ENCODE measurements at places on chromosomes 5 and 9.

GRCh38 chr5:44774279-44774880, 34.4 kb upstream of the MRPS30 start:
- DNase-seq = no peak

DNA sequence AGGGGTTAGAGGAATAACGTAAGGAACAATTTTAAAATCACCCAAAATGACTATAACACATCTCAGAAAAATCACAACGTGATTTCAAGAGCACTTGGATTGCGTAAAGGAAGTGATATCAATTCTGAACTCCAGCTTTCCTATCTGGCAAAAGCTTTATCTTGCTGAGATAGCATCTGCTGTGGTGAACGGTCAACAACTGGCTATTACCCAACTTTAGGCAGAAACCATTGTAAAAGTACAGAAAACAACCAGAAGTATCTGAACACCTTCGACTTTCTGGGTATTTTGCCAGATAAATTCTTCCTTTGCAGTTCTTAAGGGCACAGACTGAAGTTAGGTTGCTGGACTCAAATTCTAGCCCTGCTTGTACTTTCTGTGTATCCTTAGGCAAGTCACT, 9.2 kb downstream of the ABLIM3 start:
- no peak for DNase-seq

DNA sequence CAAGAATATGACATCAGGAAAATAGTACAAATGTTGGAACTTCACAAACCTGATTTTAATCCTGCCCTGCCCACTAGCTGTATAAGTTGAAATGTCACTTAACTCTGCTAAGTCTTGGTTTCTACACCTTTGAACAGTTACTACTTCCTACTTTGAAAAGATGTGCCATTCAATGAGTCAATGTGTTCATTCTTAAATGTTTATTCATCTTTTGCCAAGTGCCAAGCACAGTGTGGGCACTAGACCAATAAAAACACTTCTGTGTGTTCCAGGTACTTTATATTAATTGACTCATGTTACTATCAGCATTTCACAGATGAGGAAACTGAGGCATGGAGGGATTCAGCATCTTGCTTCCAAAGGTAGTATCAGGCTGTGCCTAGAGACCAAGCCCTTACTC, 12.8 kb downstream of the PDCL start:
- DNase-seq = no peak

DNA sequence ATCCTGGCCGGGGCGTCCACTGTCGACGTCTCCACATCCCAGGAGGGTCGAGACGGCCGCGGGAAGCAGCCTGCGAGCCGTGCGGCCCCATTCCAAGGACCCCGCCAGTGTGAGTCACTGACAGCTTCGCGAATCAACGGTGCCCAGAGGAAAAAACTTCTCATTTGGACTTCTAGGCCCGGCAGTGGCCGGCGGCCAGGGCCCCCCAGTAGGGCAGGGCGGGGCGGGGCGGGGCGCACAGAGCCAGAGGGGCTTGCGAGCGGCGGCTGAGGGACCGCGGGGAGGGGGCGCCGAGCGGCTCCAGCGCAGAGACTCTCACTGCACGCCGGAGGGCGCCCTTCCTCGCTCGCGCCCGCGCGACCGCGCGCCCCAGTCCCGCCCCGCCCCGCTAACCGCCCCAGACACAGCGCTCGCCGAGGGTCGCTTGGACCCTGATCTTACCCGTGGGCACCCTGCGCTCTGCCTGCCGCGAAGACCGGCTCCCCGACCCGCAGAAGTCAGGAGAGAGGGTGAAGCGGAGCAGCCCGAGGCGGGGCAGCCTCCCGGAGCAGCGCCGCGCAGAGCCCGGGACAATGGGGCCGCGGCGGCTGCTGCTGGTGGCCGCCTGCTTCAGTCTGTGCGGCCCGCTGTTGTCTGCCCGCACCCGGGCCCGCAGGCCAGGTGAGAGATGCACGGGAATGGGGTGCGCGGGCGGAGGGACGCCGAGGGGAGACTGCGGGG, at the start of gene F2R:
Gene F2R (plus strand): TSS at position 391 of the 720 bp plus-strand sequence. CDS start 182 bp downstream, at position 573.
- DNase-seq = peak; percentile 77

GRCh38 chr9:105425816-105426433, 21.9 kb upstream of the FSD1L start:
- no peak for DNase-seq

DNA sequence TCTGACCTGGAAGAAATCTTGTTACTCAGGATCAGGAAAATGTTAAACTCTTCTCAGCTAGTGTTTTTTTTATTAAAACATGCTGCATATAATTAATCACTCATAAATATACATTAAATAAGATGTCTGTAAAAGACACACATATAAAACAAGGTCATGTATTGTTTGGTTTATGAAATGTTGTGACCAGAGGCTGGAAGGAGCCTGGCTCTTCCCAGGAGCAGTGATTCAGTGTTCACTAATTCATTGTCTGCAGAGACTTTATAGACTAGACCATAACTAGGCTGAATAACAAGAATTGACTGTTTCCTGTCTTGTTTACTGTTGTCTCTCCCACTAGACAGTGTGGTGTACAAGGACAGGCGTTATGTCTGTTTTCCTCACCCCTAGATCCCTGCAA, 49.1 kb upstream of the ANKRD55 start:
- no peak for DNase-seq

DNA sequence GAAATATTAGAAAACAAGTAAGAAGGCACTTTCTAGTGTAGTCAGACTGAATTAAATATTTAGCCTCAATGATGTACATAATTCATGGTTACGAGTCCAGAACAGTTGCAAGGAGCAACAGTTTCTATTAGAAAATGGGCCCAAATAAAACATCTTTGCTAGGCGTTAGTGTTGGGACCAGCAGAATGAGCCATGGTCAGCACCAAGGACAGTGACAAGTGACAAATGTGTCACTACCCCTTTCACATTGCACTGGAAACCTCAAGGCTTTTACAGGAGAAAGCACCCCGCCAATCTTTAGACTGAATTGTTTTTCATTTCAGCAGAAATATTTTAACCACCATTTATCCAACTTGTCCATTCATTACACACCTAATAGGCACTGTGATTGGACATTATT, 301.3 kb upstream of the ADCY2 start:
- DNase-seq = no peak

DNA sequence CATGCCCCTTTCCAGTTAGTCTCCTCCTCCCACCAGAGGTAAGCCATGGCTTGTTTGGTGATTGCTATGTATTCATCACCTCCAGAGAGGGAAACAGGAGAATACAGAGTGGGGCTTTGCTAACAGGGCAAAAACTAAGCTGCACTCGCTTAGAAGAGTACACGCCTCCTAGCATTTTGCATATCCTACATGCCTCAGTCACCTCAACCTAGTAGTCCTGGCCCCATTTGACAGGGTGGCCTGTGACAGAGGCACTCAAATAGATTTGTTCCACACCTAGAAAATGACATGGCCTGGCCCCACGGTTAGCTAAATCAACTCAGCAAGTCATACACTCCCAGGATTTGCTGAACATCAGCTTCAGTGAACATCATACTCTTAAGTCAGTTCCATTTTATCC, 90.7 kb downstream of the CYFIP2 start:
- no peak for DNase-seq

- no peak for DNase-seq
These were observed 128.2 kb downstream of the MED10 start for GRCh38 chr5:6250121-6250520.

- DNase-seq = no peak
These were observed 260.3 kb upstream of the RPS23 start for GRCh38 chr5:82538339-82539034.

- no peak for DNase-seq
These were observed 23.8 kb downstream of the NANS start for GRCh38 chr9:98080326-98080725.

- no peak for DNase-seq
These were observed 143.4 kb upstream of the MVB12B start for GRCh38 chr9:126183266-126183665.

GRCh38 chr5:133265257-133265656, 213.4 kb downstream of the HSPA4 start:
- no peak for DNase-seq

DNA sequence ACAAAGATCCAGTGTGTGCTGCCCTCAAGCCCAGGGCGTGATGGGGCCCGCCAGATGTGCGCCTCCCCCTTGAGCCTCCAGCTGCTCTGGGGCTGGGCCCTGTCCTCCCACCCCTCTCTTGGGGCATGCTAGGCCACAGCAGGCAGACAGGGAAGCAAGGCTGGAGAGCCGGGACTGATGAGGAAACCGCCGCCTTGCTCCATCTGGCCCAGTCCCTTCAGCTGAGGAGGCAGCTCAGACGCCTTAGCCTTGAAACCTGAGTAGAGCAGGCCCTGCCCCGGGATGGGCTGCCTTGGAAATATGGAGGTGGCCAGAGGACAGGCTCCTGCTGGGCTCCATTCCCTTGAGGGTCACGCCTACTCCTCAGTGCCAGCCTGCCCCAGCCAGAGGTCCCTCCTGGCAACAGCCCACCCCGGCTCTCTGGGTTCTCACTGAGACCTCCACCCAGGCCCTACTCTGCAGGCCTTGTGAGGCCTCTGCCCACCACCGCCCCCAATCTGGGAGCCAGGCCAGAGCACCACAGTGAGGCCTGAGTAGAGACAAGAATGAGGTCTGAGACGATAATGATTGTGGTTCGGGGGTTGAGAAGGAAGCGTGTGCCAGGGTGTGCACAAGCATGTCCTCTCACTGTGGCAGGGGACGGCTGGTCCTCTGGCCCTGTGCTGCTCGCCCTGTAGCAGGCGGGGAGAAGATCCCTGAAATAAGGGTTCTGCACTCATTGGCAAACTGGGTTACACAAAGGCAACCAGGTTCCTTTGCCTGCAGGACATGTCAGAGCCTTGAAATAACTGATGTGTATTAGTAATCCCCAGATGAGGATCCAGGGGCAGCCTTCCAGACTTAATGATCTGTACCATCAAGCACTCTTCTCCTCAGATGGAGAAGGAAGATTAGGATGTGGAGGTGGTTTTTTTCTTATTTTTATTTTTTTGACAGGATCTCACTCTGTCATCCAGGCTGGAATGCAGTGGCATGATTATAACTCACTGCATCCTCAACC, 30.9 kb downstream of the CXXC5 start:
- DNase-seq = no peak

GRCh38 chr5:16482891-16483290, 17.3 kb upstream of the ZNF622 start:
- DNase-seq = no peak

DNA sequence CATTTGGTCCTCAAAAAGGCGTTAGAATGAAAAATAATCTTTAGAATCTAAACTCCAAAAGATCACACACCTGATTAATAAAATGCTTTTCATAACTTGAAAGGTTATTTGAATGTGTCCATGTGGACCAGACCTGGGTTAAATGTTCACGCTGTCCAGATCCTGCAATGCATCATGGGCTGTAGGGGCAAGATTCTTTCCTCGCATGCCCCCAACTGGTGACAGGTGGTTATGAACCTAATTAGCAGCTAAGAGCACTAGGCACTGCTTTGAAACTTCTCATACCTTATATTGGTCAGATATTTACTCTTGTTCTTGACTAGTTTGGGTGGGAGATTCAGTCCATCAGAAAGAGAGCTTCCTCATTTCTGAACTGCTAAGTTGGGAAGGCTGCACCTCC, 19.3 kb upstream of the PIP5K1B start:
- no peak for DNase-seq

Data from activated CD8-positive, alpha-beta memory T cell treated with anti-CD3 and anti-CD28 coated beads, Interleukin-2, amount 10 ng/mL, durations not matched to agents 7 days and 5 days (primary cell).